ENCODE measurements at places on chromosomes 6 and 20.

DNA sequence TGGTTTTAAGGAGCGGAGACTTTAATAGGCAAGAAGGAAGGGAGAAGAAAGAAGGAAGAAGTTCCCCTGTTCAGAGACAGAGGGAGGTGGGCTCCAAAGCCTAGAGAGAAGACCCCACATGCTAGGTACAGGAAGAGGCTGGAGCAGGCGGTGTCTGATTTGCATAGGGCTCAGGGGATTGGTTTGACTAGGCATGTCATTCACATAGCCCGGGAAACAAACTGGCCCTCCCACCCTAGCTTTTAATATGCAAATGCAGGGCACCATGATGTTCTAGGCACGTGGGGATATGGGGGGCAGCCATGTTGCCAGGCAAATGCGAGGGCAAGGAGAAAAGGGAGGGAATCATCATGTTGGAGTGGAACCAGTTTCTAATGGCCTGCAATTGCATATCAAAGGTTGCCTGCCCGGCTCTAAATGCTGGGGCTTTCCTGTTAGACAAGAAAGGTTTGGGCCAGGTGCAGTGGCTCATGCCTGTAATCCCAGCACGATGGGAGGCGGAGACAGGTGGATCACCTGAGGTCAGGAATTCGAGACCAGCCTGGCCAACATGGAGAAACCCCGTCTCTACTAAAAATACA is 34.3 kb upstream of the AGPAT4 start:
- no peak for DNase-seq

GRCh38 chr20:58038123-58038654 is 190.3 kb downstream of the ANKRD60 start:
- no peak for DNase-seq

DNA sequence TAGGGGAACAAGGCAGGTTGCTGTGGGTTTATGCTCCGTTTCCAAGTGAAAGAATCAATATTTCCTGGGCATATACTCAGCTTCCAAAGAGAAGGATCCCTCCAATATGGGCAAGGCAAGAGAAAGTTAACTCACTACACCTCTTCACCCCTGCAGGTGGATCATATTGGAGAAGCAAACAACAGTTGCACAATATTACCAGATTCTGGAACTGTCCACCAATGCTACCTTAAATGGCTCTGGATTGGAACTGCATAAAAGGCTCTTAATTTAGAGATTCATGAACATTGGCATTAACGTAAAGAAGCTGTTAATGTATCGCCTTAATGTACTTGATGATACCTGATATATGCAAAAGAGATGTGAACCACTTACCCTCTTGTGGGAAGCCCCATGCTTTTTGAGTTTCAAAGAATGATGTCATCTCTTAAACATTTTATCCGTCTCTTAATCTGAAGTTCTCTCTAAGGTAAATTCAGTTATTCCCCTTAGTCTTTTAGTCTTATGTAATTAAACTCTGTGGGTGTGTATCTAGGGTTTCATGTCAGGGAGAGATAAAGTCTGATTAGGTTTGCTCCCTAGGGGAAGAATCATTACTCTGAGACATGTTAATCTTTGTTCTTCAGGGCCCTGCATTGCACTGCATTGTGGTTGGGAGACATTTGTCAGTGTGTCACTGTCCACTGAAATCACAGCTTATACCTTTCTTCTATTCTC is 99.5 kb downstream of the PHACTR1 start:
- no peak for DNase-seq

- DNase-seq: peak; percentile 55
Measured at GRCh38 chr6:5084781-5085647, at the start of gene PPP1R3G. TSS of gene PPP1R3G (plus strand) at chr6:5085341. CDS start at chr6:5085486, 145 bp downstream.

GRCh38 chr20:44717986-44718385 is 2.8 kb downstream of the CCN5 start:
- no peak for DNase-seq

- peak; percentile 79 for DNase-seq
Measured at GRCh38 chr20:38790200-38791053, 15.1 kb upstream of the PPP1R16B start.

DNA sequence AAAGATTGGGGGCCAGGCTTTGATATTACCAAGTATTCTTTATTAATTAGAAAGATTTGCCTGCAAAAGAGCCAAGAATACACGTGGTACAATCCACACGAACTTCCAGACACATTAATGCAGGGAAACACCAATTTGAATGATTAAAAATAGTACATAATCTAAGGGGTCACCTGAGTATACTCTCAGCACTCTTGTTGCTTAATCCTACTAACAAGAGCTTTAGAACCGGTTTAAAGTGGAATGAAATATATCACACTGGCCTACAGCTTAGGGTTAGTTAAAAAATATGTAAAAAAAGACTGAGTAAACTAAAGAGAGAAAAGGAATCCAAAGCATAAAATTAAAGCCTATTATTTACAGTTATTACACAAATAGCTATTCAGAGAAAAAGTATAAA is 49.0 kb downstream of the COL9A1 start:
- no peak for DNase-seq

- no peak for DNase-seq
Measured at GRCh38 chr6:5763407-5763806, 243.3 kb downstream of the NRN1 start.

- no peak for DNase-seq
Measured at GRCh38 chr6:157096105-157096504, 227.2 kb downstream of the TMEM242 start.

DNA sequence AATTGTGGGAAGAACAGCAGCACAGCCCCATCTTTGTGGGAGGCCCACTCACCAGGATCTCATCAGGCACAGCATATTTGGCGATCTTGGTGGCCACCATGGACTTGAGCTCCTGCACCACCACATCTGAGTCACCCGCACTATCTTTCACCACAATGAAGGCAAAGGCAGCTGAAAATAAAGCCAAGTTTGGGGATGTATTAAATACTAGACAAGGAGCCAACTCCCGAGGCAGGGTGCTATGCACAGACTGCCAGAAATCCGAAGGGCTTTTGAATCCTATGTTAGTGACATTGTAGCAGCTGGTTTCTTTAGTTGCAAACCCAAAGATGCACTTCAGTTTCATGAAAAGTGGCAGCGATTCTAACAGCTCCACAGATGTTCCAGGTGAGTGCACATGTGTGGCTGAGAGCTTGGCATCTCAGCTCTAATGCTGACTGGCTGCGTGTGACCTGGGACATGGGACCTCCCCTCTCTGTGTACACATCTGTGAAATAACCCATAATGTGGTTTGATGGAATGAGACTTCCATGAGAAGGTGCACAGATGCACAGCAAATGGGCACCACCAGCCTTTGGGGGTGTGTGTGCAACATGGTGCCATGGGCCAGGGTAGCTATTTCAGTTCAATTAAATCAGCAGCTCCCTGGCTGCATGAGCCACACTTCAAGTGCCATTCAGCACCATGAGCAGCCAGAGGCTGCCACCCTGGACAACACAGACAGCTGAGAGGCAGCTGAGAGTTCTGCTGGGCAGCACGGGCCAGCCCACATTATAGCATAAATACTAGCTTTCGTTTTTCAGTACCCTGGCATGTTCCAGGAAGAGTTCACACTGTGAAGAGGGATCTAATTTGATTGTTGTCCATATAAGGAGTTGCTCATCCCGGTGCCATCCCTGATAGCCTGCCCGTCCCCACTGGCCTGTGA is 16.9 kb upstream of the APMAP start:
- DNase-seq: no peak

GRCh38 chr6:125310994-125311649 is 9.4 kb upstream of the HDDC2 start:
- DNase-seq: no peak

Measured in activated CD4-positive, alpha-beta T cell treated with anti-CD3 and anti-CD28 coated beads for 36 hours (primary cell).